ENCODE measurements at places on chromosomes 2 and 18. TPM values are rescaled to one million over a fixed set of nuclear protein-coding genes. Genes with fewer than 3 reads are reported as not detected.

CHRND gene
- total RNA-seq = not detected

GALR1 gene
- 0.11 TPM for total RNA-seq

ITGB6 gene
- total RNA-seq = not detected

DNAJC5G gene
- total RNA-seq = 0.61 TPM

ZNF142 gene
- total RNA-seq = 16.6 TPM

MYO5B gene
- 2.1 TPM for total RNA-seq

C1QL2 gene
- not detected for total RNA-seq

SPR gene
- 33.7 TPM for total RNA-seq

- H3K36me3 ChIP-seq = no peaks in the 10 kb centered on the region
- no peak for DNase-seq
- no peak overlapping the region for H3K4me3 ChIP-seq
These were observed 230.8 kb downstream of the GULP1 start for GRCh38 chr2:188522517-188522916.

GRCh38 chr2:99689145-99689742, 199.4 kb upstream of the REV1 start:
- H3K36me3 ChIP-seq = no peaks in the 10 kb centered on the region
- H3K4me3 ChIP-seq = no peak overlapping the region
- DNase-seq = no peak
- no peaks in the 10 kb centered on the region for H3K4me1 ChIP-seq
- H3K27ac ChIP-seq = no peak overlapping the region

GRCh38 chr2:235265348-235265965, 228.4 kb upstream of the AGAP1 start:
- DNase-seq = no peak
- H3K27me3 ChIP-seq = no peaks in the 10 kb centered on the region
- H3K4me1 ChIP-seq = no peaks in the 10 kb centered on the region
- H3K4me3 ChIP-seq = no peak overlapping the region

GRCh38 chr2:61878761-61879160, 9.7 kb downstream of the CCT4 start:
- H3K27ac ChIP-seq = no peak overlapping the region
- H3K4me1 ChIP-seq = no peaks in the 10 kb centered on the region
- no peak overlapping the region for H3K4me3 ChIP-seq
- no peak for DNase-seq

GRCh38 chr2:163469561-163469962, 266.2 kb downstream of the FIGN start:
- no peaks in the 10 kb centered on the region for H3K36me3 ChIP-seq
- peak; percentile 2 for DNase-seq
- no peaks in the 10 kb centered on the region for H3K4me1 ChIP-seq
- no peaks in the 10 kb centered on the region for H3K27me3 ChIP-seq
- no peak overlapping the region for H3K27ac ChIP-seq
- no peak overlapping the region for H3K4me3 ChIP-seq

DNA sequence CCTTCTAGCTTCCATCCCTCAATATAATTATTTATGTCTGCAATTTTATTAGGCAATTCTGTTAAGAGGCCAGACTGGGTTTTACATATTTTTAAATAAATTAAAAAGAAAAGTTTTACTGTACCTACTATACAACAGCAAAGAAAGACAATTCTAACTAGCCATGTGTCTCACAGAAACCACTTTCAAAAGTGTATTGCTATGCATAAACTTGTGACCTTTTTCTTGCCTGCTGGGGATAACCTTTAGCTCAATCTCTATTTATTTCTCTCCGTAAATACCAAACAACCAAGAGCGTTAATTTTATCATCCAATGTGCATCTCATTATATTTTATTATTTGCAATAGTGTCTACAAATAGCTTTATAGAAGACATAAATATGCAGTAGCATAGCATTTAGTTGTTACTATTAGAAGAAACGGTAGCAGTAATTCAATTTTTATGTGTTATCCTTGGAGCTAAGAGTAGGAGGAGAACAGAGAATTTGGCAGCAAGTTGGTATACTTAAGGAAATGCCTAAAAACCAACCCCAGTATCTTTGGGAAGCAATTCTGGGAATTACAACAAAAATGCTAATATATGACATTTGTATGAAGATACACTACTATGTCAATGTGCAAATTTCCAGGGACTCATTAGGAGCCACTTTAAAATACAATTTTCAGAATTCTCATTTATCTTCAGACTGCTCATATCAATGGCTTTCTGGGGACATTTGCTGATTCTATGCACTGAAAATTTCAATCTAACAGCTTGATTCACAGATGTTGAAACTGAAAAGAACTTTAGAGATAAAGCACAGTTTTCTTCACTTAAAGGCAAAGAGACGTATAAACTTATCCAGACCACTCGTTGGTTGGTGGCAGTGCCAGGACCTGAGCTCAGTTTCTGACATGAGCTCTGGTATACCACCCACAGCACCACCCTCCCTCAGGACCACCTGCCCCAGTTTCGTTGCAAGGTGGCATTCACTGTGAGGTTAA, 23.0 kb upstream of the RTN4 start:
- no peak overlapping the region for H3K27ac ChIP-seq
- no peak for DNase-seq
- H3K4me3 ChIP-seq = no peak overlapping the region
- H3K4me1 ChIP-seq = no peaks in the 10 kb centered on the region

DNA sequence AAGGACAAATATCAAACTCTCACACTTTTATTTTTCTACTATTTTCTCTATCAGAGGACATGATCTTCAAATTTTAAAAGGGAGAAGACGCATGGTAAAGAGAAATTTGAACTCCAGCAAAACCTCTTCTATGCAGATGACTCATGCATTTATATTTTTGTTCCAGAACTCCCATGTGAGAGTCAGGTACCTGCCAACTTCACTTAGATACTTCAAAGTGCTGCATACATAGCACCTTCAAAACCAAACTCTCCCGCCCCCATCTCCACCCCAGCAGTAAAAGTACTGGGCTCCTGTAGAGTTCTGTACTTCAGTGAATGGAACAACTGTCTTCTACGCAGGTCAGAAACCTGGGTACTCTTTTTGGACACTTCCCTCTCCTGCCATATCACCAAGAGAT, 398.3 kb downstream of the TGIF1 start:
- H3K4me3 ChIP-seq = no peak overlapping the region
- H3K36me3 ChIP-seq = no peaks in the 10 kb centered on the region
- H3K4me1 ChIP-seq = no peaks in the 10 kb centered on the region

GRCh38 chr2:204486805-204487204, 58.5 kb upstream of the PARD3B start:
- no peak overlapping the region for H3K4me3 ChIP-seq
- no peaks in the 10 kb centered on the region for H3K27me3 ChIP-seq
- no peak for DNase-seq
- H3K27ac ChIP-seq = no peak overlapping the region
- H3K36me3 ChIP-seq = no peaks in the 10 kb centered on the region
- no peaks in the 10 kb centered on the region for H3K4me1 ChIP-seq

- H3K4me1 ChIP-seq = peaks cover 15% of the 10 kb centered on the region
- H3K27me3 ChIP-seq = no peaks in the 10 kb centered on the region
- no peak overlapping the region for H3K27ac ChIP-seq
- DNase-seq = peak; percentile 58
- H3K4me3 ChIP-seq = peak overlapping the region; percentile 78
These were observed 1.5 kb downstream of the MSH6 start for GRCh38 chr2:47784352-47784851.

DNA sequence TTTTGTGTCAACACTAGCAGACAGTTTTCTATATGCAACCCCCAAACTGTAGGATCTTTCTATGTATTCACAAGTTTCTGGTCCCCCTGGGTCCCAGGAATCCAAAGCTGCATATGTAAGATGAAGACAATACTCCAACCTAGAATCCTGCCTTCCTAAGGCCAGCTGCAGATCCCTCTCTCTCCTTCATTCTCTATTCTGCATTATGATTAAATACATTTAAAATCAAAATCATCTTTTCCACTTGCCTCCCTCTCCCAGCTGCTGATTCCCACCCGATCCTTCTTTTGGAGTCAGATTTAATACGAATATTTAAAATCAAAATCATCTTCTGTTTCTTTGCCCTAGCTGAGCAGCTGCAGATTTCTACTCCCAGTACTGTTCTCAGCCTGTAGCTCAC, 783.0 kb upstream of the ZEB2 start:
- H3K27ac ChIP-seq = no peak overlapping the region
- no peaks in the 10 kb centered on the region for H3K36me3 ChIP-seq
- no peak overlapping the region for H3K4me3 ChIP-seq
- no peaks in the 10 kb centered on the region for H3K4me1 ChIP-seq

GRCh38 chr2:23350792-23351355, 34.1 kb upstream of the KLHL29 start:
- DNase-seq = no peak
- H3K27me3 ChIP-seq = no peaks in the 10 kb centered on the region
- no peaks in the 10 kb centered on the region for H3K36me3 ChIP-seq
- no peak overlapping the region for H3K4me3 ChIP-seq
- peaks cover 5% of the 10 kb centered on the region for H3K4me1 ChIP-seq
- no peak overlapping the region for H3K27ac ChIP-seq

GRCh38 chr18:21117409-21118131, 6.0 kb upstream of the ROCK1 start:
- H3K36me3 ChIP-seq = no peaks in the 10 kb centered on the region
- no peaks in the 10 kb centered on the region for H3K27me3 ChIP-seq
- peak overlapping the region; percentile 17 for H3K4me3 ChIP-seq
- H3K27ac ChIP-seq = peak overlapping the region; percentile 33

All from adrenal gland (tissue), 19 donors.